Activated T-helper 17 cell treated with anti-CD3 and anti-CD28 coated beads, Interleukin-2, amount 50 U/mL, for 72 hours (primary cell): ENCODE measurements at places on chromosomes 7 and 10. TPM values are rescaled to one million over a fixed set of nuclear protein-coding genes. Genes with fewer than 3 reads are reported as not detected.

DNA sequence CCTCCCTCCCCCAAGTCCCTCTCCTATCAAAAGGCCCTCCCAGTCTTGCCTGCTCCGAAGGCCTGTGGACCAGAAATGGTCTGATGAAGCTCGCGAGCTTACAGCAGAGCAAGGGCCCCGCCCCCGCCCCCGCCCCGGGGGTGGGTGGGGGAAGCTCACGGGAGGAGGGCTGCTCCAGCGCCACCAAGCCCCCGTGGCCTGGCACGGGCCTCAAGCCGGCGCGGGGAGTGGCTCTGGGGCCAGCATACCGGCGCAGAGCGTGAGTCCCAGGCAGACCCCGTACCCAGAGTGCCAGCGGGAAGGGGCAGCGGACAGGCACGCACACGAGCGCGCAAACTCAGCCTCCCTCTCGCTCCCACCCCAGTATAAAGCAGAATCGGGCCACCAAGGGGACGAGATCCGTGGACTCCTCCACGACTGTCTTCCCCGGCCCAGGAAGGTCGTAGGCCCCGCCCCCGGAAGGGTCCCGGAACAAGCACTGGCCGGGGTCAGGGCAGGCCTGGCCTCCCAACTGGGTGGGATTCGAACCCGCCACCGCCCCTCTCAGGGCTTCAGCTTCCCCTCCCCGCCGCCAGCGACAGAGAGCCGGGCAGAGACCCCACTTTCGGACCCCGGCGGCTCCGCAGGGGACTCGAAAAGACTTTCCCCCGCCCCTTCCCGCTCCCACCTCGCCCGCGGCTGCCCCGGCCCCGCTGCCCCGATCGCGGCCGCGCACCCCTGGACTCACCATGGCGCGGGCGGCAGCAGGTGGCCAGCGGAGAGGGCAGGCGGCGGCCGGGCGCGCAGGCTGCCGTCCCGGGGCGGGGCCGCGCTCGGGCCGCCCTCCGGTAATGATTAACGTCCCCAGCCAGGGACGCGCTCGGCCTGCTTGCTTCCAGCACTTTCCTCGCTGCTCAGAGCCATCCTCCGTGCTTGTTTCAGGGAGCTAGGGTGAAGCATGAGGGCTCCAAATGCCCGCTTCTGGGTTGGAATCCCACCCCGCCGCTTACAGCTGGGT lies at the start of gene PCBD1:
PCBD1 (minus strand) TSS at position 762 of the 997 bp plus-strand sequence; CDS start at position 730, 32 bp downstream.
- no peaks in the 10 kb centered on the region for H3K27me3 ChIP-seq
- peaks cover 6% of the 10 kb centered on the region for H3K4me1 ChIP-seq
- peaks cover 24% of the 10 kb centered on the region for H3K36me3 ChIP-seq
- H3K27ac ChIP-seq = peak within 1 kb of the TSS; percentile 91
- peak within 1 kb of the TSS; percentile 83 for H3K4me3 ChIP-seq

DNA sequence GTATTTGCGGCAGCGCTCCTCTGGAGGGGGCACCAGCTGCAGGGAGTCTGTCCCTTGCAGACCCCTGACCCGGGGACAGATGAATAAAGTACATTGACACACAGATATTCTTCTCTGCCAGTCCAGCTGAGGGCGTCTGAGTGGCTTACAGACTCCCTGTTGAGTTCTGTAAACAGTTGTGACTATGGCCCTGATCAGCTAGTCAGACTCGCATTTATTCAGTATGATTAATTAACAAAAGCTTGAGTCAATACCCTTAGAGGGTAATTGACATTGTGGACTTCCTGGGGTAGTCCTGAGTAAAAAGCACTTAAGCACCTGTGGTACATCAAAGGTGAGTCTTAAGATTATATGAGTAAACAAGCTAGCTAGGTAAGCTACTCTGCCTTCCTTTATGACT lies 21.0 kb downstream of the ANKRD30A start:
- H3K27me3 ChIP-seq = no peaks in the 10 kb centered on the region
- H3K4me3 ChIP-seq = no peak overlapping the region
- no peak overlapping the region for H3K27ac ChIP-seq
- H3K36me3 ChIP-seq = no peaks in the 10 kb centered on the region

DNA sequence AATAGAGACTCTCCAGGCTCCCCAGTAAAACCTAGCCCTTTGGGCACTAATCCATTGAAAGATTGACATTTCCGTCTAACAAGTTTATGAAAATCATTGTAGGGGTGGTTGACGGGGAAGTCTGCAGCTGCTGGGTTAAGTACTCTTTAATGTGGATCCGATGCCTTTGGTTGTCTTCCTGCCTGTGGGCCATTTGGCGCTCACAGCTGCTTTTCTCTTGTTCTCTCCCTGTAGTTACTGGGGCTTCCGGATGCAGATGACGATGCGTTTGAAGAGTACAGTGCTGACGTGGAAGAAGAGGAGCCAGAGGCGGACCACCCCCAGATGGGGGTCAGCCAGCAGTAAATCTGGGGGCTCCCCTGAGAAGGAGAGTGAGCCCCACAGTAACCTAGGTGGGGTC lies 22.4 kb downstream of the MTURN start:
- peak overlapping the region; percentile 23 for H3K4me3 ChIP-seq
- H3K36me3 ChIP-seq = no peaks in the 10 kb centered on the region
- peak; percentile 32 for ATAC-seq
- no peaks in the 10 kb centered on the region for H3K27me3 ChIP-seq
- no peak overlapping the region for H3K27ac ChIP-seq

- H3K27me3 ChIP-seq = no peaks in the 10 kb centered on the region
- H3K36me3 ChIP-seq = no peaks in the 10 kb centered on the region
- ATAC-seq = peak; percentile 62
- H3K4me3 ChIP-seq = no peak overlapping the region
Observed at GRCh38 chr7:142880876-142881505, 4.6 kb downstream of the TRPV6 start.

DNA sequence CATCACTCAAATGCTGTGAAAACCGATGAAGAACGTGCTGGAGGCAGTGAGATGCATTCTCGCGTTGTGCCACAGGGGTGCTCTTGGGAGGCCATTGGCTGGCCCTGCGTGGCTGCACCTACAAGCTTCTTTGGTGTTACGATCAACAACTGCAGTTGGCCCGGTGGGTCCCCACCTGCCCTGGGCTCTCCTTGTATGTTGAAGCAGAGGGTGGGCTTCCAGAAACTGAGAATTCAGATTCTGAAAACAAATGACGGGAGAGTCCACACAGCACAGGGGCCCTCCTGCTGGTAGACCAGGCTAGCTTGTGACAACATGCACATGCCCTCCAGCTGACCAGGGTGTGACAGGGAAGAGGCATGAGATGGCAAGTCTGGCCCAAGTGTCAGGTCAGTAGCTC lies 23.7 kb upstream of the DDC start:
- no peaks in the 10 kb centered on the region for H3K4me1 ChIP-seq
- no peaks in the 10 kb centered on the region for H3K36me3 ChIP-seq

GRCh38 chr7:74485611-74486010 lies 31.9 kb downstream of the GTF2IRD1 start:
- ATAC-seq = no peak
- no peaks in the 10 kb centered on the region for H3K27me3 ChIP-seq
- no peaks in the 10 kb centered on the region for H3K4me1 ChIP-seq
- H3K4me3 ChIP-seq = no peak overlapping the region
- H3K36me3 ChIP-seq = no peaks in the 10 kb centered on the region
- no peak overlapping the region for H3K27ac ChIP-seq

DNA sequence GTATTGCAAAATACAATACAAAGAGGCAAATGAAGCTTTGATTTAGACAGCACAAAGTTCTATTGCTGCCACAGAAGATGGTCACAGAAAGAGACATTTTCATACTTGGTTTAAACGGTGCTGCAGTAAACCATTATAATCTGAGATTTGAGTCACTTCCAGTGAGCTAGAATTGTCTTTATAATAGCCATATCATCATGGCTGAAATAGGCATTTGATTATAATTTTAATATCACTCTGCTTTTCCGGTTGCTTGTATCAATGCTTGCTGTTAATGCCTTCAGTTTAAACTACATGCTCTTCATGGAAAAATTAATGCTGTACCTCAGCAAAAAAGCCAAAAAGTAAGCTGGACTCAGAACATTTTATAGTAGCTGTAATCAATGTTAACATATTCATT lies 48.5 kb downstream of the CPEB3 start:
- peaks cover 3% of the 10 kb centered on the region for H3K27me3 ChIP-seq
- peaks cover 32% of the 10 kb centered on the region for H3K4me1 ChIP-seq
- H3K27ac ChIP-seq = no peak overlapping the region
- no peak for ATAC-seq
- H3K4me3 ChIP-seq = peak overlapping the region; percentile 36

DNA sequence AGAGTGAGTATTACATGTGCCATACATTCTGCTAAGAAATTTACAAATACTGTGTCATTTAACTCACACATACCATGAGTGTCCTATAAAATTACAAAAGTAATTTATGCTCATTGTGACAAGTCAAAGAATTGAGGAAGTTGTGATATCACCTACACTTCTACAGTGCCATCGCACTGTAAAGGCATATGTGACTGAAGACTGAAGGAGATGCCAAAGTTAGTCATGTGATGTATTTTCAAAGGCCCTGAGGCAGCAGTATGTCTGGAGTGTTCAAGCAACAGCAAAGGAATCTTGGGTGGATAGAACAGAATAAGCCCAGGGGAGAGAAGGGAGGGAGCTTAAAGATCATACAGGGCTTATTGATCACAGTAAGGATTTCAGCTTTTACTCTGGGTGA lies 176.8 kb downstream of the WNT2 start:
- H3K4me3 ChIP-seq = no peak overlapping the region
- H3K4me1 ChIP-seq = peaks cover 5% of the 10 kb centered on the region
- ATAC-seq = no peak
- H3K36me3 ChIP-seq = no peaks in the 10 kb centered on the region
- no peaks in the 10 kb centered on the region for H3K27me3 ChIP-seq
- no peak overlapping the region for H3K27ac ChIP-seq

- no peaks in the 10 kb centered on the region for H3K4me1 ChIP-seq
- no peaks in the 10 kb centered on the region for H3K36me3 ChIP-seq
- H3K4me3 ChIP-seq = no peak overlapping the region
- H3K27ac ChIP-seq = no peak overlapping the region
- peaks cover 9% of the 10 kb centered on the region for H3K27me3 ChIP-seq
- no peak for ATAC-seq
Observed at GRCh38 chr10:127889605-127890195, 3.0 kb downstream of the CLRN3 start.

DNA sequence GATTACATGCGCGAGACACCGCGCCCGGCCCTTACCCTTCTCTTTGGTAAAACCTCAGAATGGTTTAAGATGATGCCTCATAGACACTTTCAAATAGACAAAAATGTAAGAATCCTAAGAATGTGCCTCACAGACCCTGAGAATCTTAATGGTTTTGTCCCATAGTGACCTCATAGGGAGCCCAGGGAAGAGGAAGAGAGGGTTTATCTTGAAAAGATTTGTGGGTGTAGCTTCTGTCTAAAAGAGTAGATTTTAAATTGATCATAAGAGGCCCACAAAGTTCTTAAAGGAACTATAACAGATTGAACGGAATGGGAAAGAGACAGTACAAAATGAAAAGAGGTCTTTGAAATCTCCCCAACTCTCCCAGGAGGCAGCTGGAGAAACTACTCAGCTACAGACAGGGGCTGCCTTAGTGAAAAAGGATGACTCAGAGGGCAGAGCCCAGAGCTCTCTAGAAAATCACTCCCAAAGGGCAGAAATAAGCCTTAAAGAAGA lies 220.6 kb downstream of the ADRA2A start:
- peaks cover 26% of the 10 kb centered on the region for H3K27me3 ChIP-seq
- ATAC-seq = no peak
- H3K36me3 ChIP-seq = no peaks in the 10 kb centered on the region
- no peaks in the 10 kb centered on the region for H3K4me1 ChIP-seq

- no peaks in the 10 kb centered on the region for H3K4me1 ChIP-seq
- no peak overlapping the region for H3K27ac ChIP-seq
- peaks cover 43% of the 10 kb centered on the region for H3K36me3 ChIP-seq
- no peaks in the 10 kb centered on the region for H3K27me3 ChIP-seq
- H3K4me3 ChIP-seq = no peak overlapping the region
Observed at GRCh38 chr10:93422118-93422517, 60.0 kb downstream of the MYOF start.

- peaks cover 4% of the 10 kb centered on the region for H3K4me1 ChIP-seq
- ATAC-seq = no peak
- H3K27me3 ChIP-seq = peaks cover 10% of the 10 kb centered on the region
- H3K4me3 ChIP-seq = no peak overlapping the region
Observed at GRCh38 chr10:3339531-3339950, 167.0 kb upstream of the PITRM1 start.

DNA sequence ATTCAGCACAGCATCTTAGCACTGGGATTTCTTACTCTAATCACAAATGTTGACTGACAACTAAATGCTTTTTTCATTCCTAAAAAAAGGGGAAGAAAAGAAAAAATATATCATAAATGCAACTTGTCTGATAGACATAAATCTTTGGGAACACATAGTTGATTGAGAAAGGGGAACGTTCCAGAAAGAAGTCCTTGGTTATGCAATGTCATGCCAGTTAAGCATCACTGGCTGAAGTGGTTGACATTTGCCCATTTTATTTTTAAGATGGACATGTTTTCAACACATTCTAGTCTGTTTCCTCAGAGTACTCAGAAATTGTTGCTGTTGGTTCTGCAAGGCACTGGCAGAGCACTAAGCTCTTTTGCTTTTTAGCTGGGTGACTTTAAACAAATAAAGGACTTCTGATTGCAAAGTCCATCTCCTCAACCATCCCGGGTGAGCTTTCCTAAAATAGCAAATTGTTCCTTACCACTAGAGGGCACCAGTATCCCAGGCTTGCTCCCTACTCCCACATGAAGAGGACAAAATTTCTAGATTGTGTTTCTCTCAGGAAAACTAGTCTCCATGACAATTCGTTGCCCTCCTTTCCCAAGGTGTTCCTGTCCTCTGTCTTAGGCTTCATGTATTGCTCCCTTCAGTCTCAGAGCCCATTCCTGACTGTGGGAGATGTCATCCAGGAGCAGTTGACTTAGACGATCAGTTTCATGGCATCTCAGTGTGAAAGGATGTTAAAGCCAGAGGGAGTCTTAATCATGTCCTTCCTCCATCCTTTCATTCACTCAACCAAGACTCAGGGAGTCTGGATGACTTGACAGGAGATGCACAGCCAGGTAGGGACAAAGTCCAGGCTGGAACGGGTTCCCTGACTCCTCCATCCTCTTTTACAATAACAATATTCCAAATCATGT lies 23.9 kb downstream of the OPALIN start:
- H3K27ac ChIP-seq = no peak overlapping the region
- H3K27me3 ChIP-seq = peaks cover 20% of the 10 kb centered on the region
- no peak overlapping the region for H3K4me3 ChIP-seq
- H3K36me3 ChIP-seq = no peaks in the 10 kb centered on the region
- H3K4me1 ChIP-seq = peaks cover 6% of the 10 kb centered on the region
- ATAC-seq = no peak

- H3K36me3 ChIP-seq = no peaks in the 10 kb centered on the region
- ATAC-seq = no peak
- no peak overlapping the region for H3K4me3 ChIP-seq
- no peak overlapping the region for H3K27ac ChIP-seq
Observed at GRCh38 chr10:95445223-95445836, 115.8 kb downstream of the SORBS1 start.

GRCh38 chr7:140475747-140476333 lies 3.5 kb downstream of the MKRN1 start:
- H3K4me1 ChIP-seq = peaks cover 22% of the 10 kb centered on the region
- no peak for ATAC-seq
- H3K27me3 ChIP-seq = no peaks in the 10 kb centered on the region
- H3K27ac ChIP-seq = no peak overlapping the region
- H3K36me3 ChIP-seq = peaks cover 37% of the 10 kb centered on the region

- no peaks in the 10 kb centered on the region for H3K36me3 ChIP-seq
- ATAC-seq = no peak
- no peak overlapping the region for H3K27ac ChIP-seq
- no peak overlapping the region for H3K4me3 ChIP-seq
Observed at GRCh38 chr10:61186408-61186807, 242.4 kb upstream of the RHOBTB1 start.

FAM3C gene
- total RNA-seq = 18.5 TPM

NKX1-2 gene
- not detected for total RNA-seq

OR2A42 gene
- not detected for total RNA-seq

PIK3CG gene
- 25.7 TPM for total RNA-seq

MOGAT3 gene
- not detected for total RNA-seq

ZP3 gene
- total RNA-seq = 13.0 TPM

MBL2 gene
- total RNA-seq = not detected

FAM221A gene
- 8.3 TPM for total RNA-seq

XRCC2 gene
- 15.7 TPM for total RNA-seq

UPK3B gene
- total RNA-seq = 0.79 TPM
